ENCODE measurements at places on chromosomes 2 and 18.
A peak's percentile ranks its signal among the peaks of the same experiment; 100 is the strongest.

- DNase-seq, result no peak
Measured at GRCh38 chr2:199602896-199603717, 145.4 kb upstream of the SATB2 start.

- no peak for DNase-seq
Measured at GRCh38 chr18:75400366-75400765, 27.1 kb downstream of the SMIM21 start.

DNA sequence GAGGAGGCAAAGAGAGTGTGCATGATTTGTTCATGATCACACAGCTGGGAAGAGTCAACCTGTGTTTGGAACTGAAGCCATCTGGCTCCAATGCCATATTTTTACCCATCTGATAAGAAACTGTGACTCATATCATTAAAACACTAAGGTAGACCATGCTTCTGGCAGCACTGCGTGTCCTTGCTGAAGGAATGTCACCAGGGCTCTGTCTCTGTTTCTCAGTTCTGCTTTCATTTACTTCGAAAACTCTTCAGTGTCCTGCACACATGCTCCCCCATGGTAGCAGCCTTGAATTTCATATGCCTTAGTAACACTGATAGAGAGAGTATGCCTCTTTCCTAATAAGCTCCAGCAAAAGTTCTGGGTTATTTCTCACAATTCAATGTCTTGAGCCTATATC, 830.4 kb downstream of the DCDC2C start:
- no peak for DNase-seq

DNA sequence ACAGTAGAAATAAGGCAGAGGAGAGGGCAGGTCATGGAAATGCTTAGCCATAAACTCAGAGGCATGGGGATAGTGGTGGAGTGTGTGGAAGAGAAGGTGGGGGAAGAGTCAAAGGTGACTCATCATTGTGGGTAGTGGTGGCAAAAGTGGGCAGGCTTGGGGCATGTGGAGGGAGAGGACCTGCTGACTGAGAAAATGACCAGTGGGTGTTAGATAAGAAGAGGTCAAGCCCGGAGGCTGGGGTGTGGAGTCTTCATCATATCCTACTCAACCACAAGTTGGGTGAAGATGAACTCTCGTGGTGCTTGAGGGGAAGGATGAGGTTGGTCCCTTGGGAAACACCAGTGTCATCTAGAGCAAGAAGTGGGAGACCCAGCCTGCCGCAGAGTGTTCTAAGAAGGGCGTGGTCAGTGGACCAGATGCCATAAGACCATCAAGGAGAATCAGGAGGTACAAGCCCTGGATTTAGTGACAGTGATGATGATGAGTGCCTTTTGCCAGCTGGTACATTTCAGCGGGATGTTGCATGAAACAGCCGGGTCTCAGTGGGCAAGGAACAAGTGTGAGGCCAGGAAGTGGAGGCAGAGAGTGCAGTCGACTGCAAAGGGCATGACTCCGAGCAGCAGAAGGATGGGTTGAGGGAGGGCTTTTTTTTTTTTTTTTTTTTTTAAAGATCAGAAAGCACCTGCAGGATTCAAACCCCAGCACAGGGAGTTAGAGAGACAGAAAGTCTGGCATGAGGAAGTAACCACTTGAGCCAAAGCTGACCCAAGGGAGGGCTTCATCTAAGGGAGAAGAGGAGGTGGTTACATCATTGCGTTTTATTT, 122.6 kb upstream of the SPRED2 start:
- DNase-seq, result no peak

- no peak for DNase-seq
Measured at GRCh38 chr2:9271091-9271490, 64.5 kb downstream of the ASAP2 start.

DNA sequence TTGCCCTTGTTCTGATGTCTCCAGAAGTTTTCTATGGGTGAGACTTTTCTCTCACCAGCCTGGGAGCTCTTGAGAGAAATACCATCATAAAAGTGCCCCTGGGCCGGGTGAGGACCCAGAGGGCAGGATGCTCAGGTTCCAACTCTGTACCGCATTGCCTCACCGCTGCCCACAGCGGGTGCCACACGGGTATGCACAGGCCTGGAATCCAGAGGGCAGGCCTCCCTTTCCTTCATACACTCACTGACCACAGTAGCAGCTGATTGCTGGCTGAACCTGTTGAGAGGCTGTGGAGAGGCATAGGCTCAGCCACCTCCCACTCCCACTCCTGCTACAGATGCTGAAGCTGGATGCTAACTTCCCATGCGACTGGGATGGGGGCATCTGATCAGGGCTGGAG, 293.8 kb downstream of the CYP26B1 start:
- peak; percentile 7 for DNase-seq

DNA sequence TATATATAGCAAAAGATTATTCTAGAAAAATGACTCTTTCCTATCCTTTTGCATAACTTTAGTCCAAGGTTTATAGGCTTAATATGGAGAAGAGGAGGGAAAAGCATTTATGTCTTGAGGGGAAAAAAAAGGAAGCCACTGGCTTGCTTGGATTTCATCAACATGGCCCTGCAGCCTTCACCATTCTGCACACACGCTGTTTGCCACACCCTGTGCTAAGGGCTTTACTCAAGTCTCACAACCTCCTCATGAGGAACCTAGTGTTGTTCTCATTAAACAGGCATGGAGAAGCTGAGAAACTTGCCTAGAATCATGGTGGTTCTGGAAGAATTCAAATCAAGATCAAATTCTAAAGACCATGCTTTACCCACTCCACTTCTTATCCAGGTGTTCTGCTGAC, 117.3 kb upstream of the TTC39C start:
- no peak for DNase-seq

GRCh38 chr2:219125886-219126270, 34.7 kb downstream of the NHEJ1 start:
- DNase-seq, result no peak

- DNase-seq, result peak; percentile 7
Measured at GRCh38 chr2:30763151-30763660, 44.0 kb downstream of the CAPN13 start.

- DNase-seq, result no peak
Measured at GRCh38 chr2:32008805-32009515, 1.8 kb downstream of the MEMO1 start.

DNA sequence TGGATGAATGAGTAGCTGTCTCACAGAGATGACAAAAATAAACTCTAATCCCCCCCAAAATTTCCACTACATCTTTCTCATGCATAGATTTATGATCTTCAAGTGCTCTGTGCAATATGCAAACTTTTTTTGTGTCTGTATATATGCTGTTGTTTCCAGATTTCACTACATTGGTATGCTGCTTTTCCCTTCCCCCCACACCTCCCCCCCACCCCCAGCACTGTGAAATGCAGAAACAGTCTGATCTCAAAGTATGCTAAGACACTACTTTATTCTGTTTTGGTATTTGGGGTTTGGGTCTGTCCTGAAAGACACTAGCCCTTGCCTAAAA, 524 bp upstream of the KLHL14 start:
- DNase-seq, result no peak

GRCh38 chr2:45194596-45194995, 185.3 kb upstream of the SIX2 start:
- no peak for DNase-seq

- no peak for DNase-seq
Measured at GRCh38 chr2:204749319-204749718, 204.0 kb downstream of the PARD3B start.

GRCh38 chr2:17208511-17208910, 309.7 kb downstream of the RAD51AP2 start:
- DNase-seq, result no peak

DNA sequence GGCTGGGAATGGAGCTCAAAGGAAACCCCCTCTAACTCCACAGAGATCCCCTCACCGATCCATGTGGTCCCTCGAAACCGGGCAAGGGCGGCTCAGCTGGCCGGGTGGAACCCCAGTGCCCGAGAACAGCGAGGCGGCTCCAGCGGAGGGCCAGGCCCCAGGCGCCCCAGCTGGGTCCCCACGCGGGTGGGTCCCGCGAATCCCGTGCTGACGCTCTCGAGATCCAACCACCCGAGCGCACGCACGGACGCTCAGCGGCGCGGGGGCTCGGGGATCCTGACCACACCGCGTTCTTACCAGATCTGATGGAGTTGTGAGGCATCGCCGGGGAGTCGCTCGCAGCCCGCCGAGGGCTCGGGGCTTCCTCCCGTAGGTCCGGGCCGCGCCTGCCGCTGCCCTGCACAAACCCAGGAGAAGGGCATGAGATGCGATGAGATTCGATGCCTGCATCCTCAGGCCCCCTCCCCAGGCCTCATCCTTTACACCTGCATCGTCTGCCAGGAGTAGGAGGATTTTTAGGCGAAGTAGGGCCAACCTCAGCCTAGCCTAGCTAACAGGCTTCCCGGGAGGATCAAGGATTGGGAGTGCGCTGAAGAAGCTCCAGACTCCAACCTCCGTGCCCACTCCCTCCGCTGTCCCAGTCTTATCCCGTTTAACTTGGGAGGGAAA, 514 bp downstream of the PAX8 start:
- DNase-seq, result no peak

- DNase-seq, result no peak
Measured at GRCh38 chr18:60892441-60892840, 440.8 kb upstream of the CDH20 start.

GRCh38 chr2:235498541-235498940, 4.7 kb downstream of the AGAP1 start:
- no peak for DNase-seq

- no peak for DNase-seq
Measured at GRCh38 chr18:69402533-69402989, 1.9 kb downstream of the DOK6 start.

DNA sequence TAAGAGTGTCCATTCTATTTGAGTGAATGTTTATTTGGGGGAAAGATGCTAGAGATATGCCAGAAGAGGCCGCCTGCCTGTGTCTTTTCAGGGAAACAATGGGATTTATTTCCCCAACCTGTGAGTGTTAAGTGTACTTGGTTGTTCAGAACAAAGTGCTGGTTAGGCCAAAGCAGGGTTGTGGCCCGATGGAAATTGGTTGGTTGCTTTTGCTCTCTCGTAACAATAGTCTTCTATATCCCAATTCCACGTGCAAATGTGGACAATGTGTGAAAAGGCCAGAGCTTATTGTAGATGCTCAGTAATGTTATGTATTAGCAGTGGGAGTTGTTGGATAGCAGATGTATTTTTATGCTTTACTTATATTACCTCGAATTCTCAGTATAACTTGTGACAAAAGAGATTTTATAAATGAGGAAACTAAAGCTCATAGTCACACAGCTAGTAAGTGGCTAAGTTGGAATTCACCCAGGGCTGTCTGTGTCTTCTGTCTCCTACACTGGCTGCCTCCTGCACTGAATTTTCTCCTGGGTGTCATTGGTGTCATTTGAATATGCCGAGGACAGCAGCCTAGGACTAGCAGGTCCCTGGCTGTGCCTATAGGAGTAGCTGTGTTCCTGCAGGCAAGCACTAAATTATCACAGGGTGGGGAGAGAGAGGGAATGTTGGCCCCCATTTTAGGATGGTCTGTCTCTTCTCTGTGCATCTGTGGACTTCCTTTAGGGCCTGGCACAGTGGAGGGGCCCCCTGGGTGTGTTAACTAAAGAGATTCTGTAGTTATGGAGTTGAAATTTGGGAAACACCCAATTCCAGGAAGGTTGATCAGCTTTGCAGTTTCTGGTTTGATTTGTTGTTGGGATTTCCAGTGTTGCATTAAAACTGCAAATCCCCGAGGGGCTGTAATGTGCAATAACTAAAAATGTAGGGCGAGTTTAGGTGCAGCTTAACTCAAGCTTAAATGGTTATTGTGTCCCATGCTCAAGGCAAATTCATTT, 21.6 kb downstream of the GPD2 start:
- no peak for DNase-seq

DNA sequence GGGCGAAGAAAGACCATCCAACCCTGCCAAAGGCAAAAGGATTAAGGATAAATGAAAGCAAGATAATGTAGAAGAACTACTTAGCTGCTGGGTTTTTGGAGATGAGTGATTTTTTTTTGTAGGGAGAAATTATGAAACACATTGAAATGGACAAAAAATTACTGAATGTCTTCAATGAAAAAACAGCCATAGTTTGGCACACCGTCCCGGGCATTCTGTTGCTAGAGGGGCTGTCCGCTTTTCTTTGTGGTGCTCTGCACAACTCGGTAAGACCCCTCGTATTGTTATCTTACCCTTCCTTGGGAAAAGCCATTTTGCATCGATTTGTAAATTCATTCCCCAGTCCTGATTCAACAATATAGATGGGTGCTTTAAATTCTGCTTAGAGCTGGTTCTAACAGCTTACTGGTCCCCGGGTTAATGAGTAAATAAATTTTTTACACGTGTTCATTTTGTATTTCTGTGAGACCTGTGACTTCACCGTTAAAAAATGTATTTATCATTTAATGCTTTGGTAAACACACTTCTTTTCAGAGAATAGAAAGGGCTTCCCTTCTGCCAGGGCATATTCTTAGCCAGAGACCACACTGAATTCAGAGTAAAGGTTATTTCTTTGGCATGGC, 912 bp upstream of the LAPTM4A start:
- DNase-seq, result no peak

DNA sequence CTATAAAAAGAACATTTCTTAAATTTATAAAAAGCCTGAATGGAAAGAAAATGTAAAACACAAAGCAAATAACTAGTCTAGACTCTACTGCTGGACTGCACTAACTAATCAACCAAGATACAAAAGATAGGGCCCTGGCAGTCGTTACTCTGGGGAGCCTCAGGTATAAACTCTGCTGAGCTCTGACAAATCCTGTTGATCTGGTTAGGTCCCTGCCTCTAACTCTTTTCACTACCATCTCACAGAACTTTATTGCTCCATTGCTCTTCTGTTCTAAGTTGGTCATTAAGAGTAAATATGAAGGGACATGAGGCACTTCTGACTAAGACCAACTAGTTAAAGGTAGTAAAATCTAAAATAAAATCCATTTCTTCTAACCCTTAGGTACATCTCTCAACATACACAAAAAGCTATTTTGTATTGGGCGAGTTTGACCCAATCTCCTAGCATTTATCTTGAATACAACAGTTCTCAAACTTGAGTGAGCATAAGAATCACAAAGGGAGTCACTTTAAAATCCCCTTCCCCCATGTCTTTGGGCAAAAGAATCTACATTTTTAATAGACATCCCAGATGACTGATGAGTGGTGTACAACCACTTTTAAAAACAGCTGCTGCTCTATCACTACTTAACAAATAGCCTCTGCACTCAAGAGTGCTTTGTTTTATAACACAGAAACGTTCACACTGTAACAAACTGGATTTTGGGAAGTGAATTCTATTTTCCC, 2.5 kb downstream of the CHN1 start:
- DNase-seq, result no peak

DNA sequence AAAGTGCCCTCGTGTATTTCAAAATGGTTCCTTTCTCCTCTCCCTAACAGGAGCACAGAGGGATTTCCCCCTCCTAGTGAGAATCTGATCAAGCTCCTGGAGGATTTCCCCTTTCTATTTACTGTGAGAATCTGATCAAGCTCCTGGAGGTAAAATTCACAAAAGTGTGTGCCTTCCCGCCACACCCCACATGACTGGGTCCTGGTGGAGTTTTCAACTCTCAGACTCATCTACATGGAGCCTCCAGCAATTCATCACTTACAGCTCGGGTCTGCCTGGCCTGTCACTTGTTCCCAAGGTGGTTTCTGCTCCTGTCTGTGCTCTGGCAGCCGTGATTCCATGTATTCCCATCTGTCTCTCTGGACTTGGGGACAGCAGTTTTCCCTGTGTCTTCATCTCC, 590.7 kb downstream of the FBXO15 start:
- no peak for DNase-seq

GRCh38 chr2:144079803-144080202, 440.1 kb downstream of the ZEB2 start:
- DNase-seq, result no peak

Measured in Peyer's patch (tissue), 4 donors.